ENCODE measurements at places on chromosomes 13 and 19. TPM values are rescaled to one million over a fixed set of nuclear protein-coding genes. Genes with fewer than 3 reads are reported as not detected.

FAAP24 gene
- total RNA-seq: 4.8 TPM

FGF21 gene
- total RNA-seq: not detected

LRRC25 gene
- not detected for total RNA-seq

CCNA1 gene
- 70.5 TPM for total RNA-seq

RXFP2 gene
- not detected for total RNA-seq

PTH2 gene
- not detected for total RNA-seq

SRRM5 gene
- total RNA-seq: 0.27 TPM
